ENCODE measurements at places on chromosomes 2 and 18.

DNA sequence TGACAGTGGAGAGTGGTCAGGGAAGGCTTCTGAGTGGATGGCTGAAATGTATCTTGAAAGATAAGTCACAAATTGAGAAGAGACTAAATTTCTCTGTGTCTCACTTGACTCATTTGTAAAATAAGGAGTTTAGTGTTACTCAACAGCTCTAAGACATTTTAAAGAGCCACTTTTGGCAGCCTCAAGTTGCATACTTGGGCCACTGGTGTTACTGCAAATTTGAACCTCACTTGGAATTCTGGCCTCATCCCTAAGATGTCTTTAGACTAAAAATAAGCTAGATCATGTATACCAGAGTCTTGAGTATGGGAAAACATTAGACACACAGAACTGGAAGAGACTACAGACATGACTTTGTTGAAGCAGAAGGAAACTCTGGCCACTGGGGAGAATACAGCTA lies 4.5 kb upstream of the MTLN start:
- DNase-seq, result no peak

DNA sequence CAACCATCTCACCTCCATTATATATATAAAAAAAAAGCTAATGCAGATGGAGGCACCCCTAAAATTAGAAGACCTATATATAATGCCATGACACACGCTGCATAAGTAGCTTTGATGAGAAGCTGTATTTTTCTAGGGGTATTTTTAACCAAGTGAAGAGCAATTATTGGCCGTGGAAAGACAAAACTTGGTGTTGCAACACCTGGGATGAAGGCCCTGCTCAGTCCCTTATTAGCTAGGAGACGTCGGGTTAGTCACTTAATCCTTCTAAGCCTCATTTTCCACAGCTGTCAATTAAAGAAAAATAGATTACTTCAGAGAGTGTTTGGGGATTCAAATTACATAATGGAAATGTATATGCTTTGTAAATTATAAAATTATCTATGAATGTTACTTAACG lies 63.0 kb downstream of the WDR75 start:
- DNase-seq, result no peak

DNA sequence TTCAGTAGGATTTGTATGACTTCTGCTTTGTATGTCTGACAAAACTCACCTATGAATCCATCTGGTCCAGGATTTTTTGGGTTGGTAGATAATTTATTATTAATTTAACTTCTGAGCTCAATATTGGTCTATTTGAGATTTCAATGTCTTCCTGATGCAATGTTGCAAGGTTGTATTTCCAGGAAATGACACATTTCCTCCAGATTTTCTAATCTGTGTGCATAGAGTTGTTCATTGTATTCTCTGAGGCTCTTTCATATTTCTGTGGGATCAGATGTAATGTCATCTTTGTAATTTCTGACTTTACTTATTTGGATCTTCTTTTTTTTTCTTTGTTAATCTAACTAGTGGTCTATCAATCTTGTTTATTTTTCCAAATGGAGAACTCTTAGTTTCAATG lies 584.7 kb upstream of the SETBP1 start:
- no peak for DNase-seq

DNA sequence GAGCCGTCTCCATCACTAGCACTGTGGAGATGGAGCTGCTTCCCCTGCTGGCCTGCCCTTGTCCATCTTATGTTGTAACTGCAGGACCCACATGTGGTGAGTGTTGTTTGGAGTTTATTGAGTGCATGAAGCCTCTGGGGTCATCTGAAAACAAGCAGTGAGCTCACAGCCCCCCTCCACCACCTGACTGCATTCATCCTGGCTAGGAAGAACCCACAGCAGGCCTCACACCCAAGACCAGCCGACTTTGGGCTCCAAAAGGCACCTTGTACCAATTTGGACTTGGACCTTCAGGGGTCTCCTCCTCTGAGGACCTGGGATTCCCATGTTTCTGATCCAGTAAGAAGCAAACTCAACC lies 116.1 kb downstream of the TWIST2 start:
- no peak for DNase-seq

DNA sequence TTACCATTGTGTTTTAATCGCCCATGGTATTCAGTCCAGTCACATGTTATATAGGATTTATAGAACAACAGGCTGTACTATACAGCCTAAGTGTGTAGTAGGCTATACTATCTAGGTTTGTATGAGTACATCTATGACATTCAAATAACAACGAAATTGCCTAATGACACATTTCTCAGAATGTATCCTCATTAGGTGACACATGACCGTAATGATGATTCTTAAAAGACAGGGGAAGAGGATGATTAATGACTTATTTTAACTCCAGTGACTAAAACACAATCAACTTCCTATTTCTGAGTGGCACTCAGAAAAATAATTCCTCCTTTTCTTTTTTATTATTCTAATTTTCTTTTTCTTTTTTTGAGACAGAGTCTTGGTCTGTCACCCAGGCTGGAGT lies 63.0 kb upstream of the ACSL3 start:
- no peak for DNase-seq

- DNase-seq, result no peak
Observed at GRCh38 chr2:82789851-82790205, 1669.3 kb downstream of the SUCLG1 start.

DNA sequence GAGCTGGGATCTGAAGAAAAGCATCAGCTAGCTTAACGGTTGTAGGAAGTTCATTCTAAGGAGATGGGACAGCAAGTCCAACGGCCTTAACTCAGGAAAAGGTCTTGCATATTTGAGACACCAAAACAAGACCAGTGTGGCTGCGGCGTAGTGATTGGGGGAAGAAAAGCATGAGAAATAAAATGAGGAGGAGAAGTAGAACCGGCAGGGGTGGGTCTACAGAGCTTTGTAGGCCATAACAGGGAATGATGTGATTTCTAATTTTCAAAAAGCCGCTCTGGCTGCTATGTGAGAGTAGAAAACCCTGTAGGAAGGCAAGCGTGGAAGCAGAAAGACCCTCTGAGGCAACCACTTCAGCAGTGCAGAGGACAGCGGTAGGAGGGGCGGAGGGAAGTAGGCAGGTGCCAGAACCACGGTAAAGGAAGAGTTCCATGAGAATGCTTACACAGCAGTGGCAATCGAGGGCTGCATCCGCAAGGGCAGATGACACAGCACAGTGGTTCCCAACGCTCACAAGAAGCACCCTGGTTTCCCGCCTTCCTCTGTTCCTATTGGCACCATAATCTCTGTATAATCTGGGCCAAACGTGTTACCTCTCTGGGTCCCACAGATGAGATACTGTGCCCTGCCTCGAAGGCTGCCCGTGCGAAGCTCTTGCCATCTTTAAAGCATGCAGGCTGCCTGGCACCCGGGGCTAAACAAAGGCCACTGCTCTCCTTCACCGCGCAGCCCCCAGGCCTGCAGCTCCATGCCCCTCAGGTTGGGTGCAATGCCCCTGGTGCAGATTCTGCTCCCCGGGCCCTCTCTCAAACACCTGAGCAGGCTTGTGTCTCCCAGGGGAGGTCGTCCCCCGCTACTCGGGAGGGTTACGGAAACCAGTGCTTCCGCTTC lies 795 bp downstream of the ANKRD39 start:
- DNase-seq, result no peak

GRCh38 chr2:109288544-109289368 lies 159.8 kb downstream of the SH3RF3 start:
- no peak for DNase-seq

GRCh38 chr18:24672165-24672941 lies 211.9 kb downstream of the HRH4 start:
- no peak for DNase-seq

DNA sequence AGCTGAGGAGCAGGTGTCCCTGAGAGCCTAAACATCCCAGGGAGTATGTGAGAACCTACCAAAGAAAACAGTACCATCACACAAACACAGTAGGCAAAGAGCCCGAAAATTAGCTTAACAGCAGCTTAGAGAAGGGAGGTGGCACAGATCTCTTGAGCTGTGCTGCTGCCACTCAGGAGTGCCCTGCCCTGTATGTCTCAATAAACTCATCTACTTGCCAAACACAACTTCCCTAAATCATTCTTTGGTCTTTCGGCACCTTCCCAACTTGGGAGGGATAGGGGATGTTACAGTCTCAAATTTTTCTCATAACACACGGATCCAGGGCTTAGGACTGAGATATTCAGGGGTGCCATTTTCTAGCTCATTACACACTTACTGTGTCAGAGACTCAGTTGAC lies 45.3 kb upstream of the C1D start:
- DNase-seq, result no peak

DNA sequence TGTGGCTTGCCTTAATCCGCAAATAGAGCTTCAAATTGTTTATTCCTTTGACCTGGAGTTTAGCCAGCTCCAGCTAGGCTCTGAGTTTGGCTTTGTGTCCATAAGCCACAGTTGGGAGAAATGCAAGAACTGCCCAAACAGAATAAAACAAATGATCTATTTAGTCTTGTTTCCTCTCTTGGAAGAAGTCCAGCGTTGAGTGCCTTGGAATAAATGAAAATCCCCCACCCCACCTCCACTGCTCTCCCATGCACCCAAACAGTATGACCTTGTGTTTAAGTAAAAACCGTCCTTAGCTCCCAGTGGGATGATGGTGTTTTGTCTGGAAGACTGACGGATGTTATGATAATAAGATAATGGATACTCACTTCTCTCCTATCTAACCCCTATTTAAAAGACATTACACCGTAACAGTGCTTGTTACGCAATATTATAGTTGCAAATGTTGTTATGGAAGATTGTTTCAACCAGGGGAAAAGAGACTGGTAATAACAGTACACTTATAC lies 3.2 kb upstream of the SERPINE2 start:
- no peak for DNase-seq

DNA sequence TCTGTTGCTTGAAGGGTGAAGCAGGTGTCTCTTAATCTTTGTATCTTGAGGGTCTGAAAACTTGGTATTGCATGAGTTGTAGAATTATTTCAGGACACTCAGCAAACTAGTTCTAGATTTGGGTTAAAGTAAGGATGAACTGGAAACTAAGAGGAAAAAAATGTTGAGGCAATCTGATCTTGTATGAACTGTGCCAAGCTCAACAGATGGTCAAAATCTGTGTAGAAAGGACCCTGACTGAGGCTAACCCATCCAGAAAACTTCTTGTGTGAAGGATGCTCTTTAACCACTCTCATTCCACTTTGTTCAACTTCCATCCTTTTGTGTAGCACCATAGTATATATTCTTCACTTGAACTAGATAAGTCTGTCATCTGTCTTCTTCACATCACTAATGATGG lies 861.7 kb downstream of the SLC4A3 start:
- DNase-seq, result no peak

DNA sequence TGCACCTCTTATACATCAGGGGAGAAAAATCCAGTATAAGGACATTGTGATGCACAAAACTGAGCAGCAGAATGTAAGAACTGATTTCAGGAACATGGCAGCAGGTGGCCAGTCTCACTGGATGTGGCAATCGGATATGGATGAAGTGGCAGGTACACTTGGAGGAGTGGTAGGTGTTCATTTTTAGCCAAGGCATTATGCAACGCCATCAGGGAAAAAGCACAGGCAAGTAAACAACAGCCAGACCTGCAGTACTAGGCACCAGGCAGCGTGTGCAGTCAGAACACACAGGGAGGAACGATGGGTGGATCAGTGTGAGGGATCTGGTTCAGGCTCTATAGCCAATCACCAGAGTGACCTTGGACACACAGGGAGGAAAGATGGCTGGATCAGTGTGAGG lies 77.4 kb upstream of the GCFC2 start:
- no peak for DNase-seq

DNA sequence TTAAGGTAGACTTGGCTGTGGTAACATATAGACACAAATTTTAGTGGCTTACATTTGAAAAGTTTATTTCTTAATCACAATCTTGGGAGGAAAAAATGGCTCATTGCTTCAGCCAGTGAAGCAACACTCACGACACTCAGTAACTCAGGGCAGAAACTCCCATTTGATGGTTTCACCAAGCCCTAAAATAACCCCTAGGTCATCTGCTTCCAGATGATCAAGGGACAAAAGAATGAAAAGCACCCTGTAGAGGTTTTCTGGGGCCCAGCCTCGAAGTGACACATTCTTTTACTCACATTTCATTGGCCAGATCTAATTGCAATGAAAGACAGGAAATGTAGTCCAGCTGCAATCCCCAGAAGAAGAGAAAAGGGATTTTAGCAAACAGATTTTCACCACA lies 275.9 kb downstream of the TMX3 start:
- DNase-seq, result no peak

GRCh38 chr18:63648241-63648640 lies 4.2 kb upstream of the SERPINB4 start:
- DNase-seq, result no peak

- no peak for DNase-seq
Observed at GRCh38 chr18:50008306-50008705, 186.6 kb downstream of the MYO5B start.

GRCh38 chr2:224655006-224655537 lies 61.1 kb downstream of the CCDC195 start:
- DNase-seq, result no peak

Data from stimulated activated CD8-positive, alpha-beta memory T cell treated with anti-CD3 and anti-CD28 coated beads, Interleukin-7, amount 100 ng/mL, for 48 hours (primary cell).